ENCODE measurements at places on chromosomes 3 and 15. TPM values are rescaled to one million over a fixed set of nuclear protein-coding genes. Genes with fewer than 3 reads are reported as not detected.

SERINC4 gene
- not detected for total RNA-seq

HTR3E gene
- total RNA-seq, result not detected

CYP1A2 gene
- total RNA-seq, result not detected

IQCH gene
- 4.7 TPM for total RNA-seq

TTLL13 gene
- total RNA-seq, result under 0.01 TPM

GHRL gene
- total RNA-seq, result not detected

DNA sequence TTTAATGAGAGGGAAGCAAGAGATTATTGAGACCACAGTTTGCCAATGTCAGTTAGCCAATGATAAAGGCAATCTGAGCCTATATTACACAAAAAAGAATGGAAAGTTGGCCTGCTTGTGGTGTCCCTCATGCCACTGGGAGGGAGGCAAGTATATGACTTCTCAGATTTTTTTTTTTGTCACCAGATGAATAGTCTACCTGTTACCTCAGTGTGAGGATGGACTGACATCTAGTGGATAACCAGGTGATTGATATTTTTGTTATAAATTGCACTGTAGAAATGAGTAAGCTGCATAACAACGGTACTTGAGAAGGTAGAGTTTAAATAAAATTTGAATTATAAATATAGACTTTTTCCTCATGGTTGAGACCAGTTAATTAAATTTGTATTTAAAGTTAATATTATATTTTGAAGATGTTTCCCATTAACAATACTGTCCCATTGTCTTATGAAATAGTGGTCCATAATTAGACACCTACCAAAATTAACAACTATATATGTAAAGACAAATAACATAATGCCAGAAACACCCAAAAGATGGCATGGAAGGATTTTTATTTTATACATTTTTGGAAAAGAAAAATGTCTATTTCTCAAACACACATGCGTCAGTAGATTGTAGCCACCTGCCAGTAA, 237.8 kb upstream of the GADL1 start:
- DNase-seq, result no peak
- no peaks in the 10 kb centered on the region for H3K27me3 ChIP-seq
- no peak overlapping the region for H3K27ac ChIP-seq
- no peaks in the 10 kb centered on the region for H3K4me1 ChIP-seq
- no peaks in the 10 kb centered on the region for H3K36me3 ChIP-seq

DNA sequence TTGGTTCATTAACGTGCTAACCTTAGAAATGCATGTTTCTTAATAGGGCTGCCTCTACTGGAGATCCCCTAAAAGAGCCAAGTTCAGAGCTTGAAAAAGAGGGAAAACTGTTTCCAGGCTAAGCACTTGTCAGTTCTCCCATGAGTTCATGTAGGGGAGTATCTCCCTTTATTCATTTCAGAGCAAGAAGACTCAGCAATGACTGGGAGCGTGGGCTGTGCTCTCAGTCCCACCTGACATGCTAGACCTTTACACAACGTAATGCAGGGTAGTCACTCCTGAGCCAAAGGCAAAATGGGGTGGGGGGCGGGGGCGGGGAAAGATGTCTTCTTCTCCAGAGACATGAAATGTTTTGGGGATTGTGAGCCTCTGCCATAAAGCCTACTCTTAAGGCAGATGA, 420.1 kb upstream of the MCTP2 start:
- H3K27me3 ChIP-seq, result no peaks in the 10 kb centered on the region
- H3K36me3 ChIP-seq, result no peaks in the 10 kb centered on the region
- H3K4me1 ChIP-seq, result no peaks in the 10 kb centered on the region
- no peak for DNase-seq
- no peak overlapping the region for H3K4me3 ChIP-seq

- H3K4me1 ChIP-seq, result peaks cover 15% of the 10 kb centered on the region
- H3K27ac ChIP-seq, result no peak overlapping the region
- H3K27me3 ChIP-seq, result no peaks in the 10 kb centered on the region
- DNase-seq, result peak; percentile 72
Observed at GRCh38 chr3:51691021-51691420, 15.8 kb upstream of the GRM2 start.

- peak; percentile 97 for DNase-seq
- peak within 1 kb of the TSS; percentile 76 for H3K27ac ChIP-seq
- H3K4me1 ChIP-seq, result peaks cover 8% of the 10 kb centered on the region
- H3K36me3 ChIP-seq, result peaks cover 30% of the 10 kb centered on the region
- peak within 1 kb of the TSS; percentile 97 for H3K4me3 ChIP-seq
Observed at GRCh38 chr3:44648564-44649229, at the start of gene ZNF35. TSS of gene ZNF35 (plus strand) at chr3:44648732. CDS start at chr3:44651068, 2,336 bp downstream.

DNA sequence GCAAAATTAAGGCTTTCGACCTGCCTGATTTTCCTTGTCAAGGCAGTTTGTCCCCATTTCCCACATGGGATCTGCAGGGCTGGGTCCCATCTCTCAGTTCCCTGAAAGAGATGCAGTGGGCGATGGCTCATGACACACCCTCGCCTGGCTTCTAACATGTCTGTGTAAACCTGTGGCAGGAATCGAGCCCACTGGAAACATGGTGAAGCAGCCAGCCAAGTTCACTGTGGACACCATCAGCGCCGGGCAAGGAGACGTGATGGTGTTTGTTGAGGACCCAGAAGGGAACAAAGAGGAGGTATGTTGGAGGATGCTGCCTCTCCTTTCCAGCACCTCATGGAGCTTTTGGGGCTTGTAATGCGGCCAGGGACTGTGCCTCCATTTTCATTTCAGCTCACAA, 86.4 kb downstream of the FLNB start:
- DNase-seq, result no peak
- no peaks in the 10 kb centered on the region for H3K27me3 ChIP-seq
- peaks cover 54% of the 10 kb centered on the region for H3K36me3 ChIP-seq
- no peak overlapping the region for H3K27ac ChIP-seq
- H3K4me3 ChIP-seq, result no peak overlapping the region
- H3K4me1 ChIP-seq, result peaks cover 8% of the 10 kb centered on the region
